ENCODE measurements at places on chromosomes 5 and 9.

GRCh38 chr9:83699615-83700014 is 8.1 kb downstream of the UBQLN1 start:
- DNase-seq, result no peak

- peak; percentile 63 for DNase-seq
Observed at GRCh38 chr5:138438724-138439476, at the start of gene REEP2. REEP2 (plus strand) TSS chr5:138439057; CDS start chr5:138439209, 152 bp downstream.

GRCh38 chr5:174550026-174550425 is 174.4 kb upstream of the MSX2 start:
- no peak for DNase-seq

DNA sequence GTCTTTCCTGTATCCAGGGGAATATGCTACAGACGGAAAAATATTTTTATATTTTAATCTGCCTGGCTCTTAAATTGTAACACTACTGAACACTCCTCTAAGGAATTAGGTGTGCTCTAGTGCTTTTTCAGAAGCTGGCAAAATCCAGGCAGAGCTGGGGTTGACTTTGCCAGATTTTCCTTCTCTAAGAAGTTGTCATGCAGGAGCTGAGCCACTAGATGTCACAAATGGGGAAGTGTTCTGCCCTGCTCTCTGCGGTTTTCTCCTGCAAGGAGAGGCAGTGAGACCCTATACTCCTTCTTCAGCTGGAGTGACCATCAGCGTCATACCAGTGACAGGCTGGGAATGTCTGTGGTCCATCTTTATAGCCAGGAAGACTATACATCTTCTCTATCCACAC is 112.5 kb downstream of the HAPLN1 start:
- DNase-seq, result no peak

- DNase-seq, result peak; percentile 9
Observed at GRCh38 chr5:119174578-119175163, 103.8 kb downstream of the DMXL1 start.

- peak; percentile 13 for DNase-seq
Observed at GRCh38 chr5:81165493-81166119, 67.5 kb upstream of the CKMT2 start.

DNA sequence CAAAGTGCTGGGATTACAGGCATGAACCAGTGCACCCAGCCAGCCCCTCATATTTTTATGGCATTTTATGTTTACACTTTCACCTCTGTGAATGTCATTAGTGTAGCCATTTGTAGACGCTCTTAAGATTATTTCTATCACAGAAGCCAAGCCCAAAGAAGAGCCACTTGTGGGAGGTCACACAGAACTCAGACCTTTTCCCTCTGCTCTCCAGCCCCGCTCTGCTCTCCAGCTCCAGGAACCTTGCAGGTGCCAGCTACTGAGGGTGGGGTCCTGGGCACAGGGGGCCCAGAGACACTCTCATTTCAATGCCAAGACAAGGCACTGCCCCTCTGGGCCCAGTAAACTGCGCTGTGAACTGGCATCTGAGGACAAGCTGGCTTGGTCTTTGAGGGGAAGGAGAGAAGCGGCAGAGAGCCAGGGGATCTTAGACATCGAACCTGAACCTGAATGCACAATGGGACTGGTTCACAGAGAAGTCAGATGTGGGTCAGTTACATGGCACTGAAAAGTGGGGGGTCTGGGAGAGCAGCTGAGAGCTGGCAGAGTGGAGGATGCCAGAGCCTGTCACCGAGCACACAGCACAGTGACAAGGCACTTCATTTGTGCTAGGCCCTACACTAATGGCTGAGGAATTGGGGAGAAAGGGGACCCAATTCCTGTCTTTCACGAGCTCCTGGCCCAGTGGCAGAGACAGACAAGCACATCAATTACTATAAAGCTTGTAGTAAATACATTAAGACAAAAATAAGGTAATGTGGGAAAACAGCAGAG is 16.7 kb downstream of the ANXA6 start:
- no peak for DNase-seq

- DNase-seq, result no peak
Observed at GRCh38 chr5:78405829-78406750, 45.7 kb downstream of the SCAMP1 start.

DNA sequence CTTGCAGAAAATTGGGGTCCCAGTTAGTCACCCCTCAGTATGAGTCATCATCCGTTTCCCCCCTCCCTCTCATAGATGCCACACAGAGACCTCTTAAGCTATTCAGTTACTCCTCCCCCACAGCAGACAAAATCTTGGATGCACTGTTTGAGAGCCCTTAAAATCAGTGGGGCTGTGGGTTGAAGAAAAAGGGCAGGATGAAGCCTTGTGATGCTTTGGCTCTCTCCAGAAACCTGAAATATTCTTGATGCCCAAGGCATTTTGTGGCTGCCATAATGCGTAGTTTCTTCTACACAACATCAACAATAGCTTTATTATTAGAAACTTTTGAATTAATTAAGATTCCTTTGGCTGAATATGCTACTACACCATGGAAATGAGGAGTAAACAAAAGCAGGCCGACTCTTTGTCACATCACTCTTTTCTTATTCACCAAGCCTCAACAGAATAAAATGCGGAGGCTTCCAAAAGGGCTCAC is 133.8 kb downstream of the MRPS30 start:
- DNase-seq, result no peak

GRCh38 chr5:151662805-151663204 is 23.9 kb downstream of the SPARC start:
- DNase-seq, result no peak

DNA sequence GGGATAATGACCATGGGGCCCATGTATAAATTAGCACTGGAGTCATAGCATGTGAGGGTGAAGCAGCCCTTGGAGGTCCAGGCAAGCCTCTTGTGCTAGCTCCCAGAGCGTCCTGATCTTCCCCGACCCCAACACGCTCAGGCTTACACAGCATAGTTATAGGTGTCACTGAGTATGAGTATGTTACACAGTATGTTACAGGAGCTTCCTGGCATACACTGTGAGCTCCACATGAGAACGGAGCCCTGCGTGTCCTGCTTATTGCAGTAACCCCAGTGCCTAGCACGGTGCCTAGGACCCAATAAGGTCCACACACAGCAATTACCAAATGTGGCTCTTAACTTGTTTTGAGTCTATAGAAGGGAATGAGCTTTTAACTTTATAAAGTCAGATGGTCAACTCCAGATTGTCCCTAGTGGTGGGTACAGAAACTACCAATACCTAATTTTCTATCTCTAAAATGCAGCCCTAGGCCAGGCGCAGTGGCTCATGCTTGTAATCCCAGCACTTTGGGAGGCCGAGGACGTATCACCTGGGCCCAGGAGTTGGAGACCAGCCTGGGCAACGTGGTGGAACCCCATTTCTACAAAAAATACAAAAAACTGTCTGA is 64.1 kb downstream of the PLAC8L1 start:
- DNase-seq, result no peak

- DNase-seq, result no peak
Observed at GRCh38 chr9:105690742-105691141, 3.6 kb upstream of the TMEM38B start.

DNA sequence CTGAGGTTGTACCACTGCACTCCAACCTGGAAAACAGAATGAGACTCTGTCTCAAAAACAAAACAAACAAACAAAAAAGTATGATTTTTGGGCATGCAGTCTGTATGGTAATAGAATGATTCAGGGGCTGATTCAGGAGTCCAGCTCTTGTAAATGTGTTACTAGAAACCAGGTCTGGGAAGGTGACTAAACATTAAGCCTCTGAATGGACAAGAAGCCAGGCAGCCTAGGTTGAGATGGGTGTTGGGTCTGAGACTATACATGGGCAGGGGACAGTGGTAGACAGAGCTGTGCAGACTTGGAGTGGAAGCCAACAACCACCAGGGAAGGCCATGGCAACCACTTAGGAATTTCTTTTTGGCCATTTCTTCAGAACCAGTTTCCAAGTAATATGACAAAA is 64.9 kb upstream of the TLE1 start:
- no peak for DNase-seq

DNA sequence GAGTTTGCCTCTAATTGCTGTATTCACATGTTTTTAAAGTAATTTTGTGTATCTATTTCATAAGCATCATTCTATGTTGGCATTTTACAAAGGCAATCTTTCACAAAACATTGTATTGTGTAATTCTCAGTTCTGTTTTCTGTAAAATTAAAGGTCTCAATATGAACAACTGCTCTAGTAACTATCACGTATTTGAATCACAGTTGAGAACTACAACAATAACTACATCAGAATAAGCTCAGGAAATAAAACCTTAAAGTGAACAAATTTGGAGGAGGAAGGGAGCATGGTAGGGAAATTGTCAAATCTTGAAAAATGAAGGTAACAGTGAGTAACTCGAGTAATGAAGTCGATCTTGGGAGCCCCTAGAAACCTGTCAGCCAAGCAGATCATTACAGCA is 22.5 kb upstream of the CAMK4 start:
- DNase-seq, result no peak

DNA sequence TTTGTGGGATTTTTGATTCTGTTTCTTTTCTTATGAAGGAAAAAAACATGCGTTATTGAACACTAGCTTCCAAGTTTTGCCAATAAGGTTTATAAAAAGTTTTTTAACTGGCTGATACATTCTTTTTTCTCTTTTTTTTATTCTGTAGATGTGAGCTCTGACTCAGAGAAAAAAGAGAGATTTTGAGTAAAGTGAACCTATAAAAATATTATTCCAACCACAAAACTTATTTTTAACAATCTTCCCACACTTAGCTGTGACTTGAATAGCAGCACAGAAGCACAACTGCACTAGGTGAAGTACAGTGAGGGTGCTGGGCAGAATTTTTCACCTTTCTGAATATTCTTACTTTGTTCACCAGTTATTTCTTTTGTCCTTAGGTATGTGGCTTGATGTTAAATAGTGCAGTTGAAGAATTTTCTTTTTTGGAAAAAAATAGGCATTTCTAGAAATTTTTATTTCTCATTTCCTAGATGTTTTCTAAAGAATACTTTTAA is 41.6 kb downstream of the CHSY3 start:
- no peak for DNase-seq

GRCh38 chr9:110799396-110799795 is 130.8 kb downstream of the MUSK start:
- no peak for DNase-seq

- no peak for DNase-seq
Observed at GRCh38 chr5:179150011-179150410, 89.8 kb downstream of the ZNF354C start.

GRCh38 chr5:43400082-43400481 is 12.1 kb downstream of the CCL28 start:
- no peak for DNase-seq

DNA sequence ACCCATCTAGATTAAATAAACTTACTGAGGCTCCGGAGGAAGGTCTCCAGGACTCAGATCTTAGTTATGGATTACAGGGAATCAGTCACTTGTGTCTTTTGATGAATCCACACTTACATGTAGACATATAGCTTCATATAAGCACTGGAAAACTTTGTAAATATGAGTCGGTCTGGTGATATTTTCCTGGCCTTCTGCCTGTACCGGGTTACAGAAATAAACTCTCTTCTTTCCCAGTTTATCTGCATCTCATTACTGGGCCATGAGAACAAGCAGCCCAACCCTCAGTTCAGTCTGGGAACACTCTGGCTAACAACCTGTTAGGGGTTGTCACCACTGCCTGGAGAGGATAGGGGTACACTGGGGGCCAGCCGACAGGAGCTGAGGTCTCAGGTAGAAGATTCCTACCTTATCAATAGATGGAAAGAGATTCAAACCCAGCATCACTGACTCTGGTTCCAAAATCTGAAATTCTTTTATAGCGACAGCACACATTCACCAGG is 59.1 kb downstream of the THBS4 start:
- DNase-seq, result no peak

- DNase-seq, result no peak
Observed at GRCh38 chr9:36991516-36992134, 42.4 kb downstream of the PAX5 start.

DNA sequence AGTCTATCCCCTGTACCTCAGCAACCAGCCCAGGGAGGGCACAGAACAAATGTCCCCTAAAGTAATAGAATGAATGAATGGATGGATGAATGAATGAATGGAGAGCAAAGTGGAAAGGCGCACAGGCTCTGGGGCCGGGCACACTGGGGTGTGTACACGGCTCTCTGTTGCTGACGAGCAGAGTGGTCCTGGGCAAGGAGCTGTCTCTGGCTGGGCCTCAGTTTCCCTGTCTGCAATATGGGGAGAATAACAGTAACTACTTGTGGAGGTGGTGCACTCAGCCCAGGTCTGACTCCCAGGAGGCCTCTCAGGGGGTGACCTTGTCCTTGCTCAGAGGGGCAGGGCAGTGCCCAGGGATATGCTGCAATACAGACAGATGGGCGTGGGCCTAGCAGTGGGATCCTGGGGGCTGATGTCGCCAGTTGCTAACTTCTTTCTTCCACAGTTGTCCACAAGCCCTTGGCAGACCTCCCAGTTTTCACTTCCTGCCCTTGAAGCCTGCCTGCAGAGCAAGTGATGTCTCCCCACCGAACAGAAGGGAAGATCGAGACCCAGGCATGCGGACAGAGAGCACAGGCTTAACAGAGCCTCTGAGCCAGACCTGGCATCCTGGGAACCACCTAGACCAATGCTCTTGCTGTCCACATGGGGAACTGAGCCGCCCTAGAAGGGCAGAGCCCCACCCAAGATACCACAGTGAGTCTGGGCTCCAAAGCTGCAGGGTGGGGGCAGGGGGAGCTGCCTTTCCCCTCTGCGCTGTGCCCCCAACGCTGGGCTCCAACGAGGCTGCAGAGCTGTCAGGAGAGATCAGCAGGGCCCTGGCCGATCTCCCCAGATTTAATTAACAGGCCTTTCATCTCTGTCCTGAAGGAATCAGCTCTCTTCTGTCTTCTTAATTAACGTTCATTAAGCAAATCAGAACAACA is 13.6 kb upstream of the LAMC3 start:
- DNase-seq, result no peak

DNA sequence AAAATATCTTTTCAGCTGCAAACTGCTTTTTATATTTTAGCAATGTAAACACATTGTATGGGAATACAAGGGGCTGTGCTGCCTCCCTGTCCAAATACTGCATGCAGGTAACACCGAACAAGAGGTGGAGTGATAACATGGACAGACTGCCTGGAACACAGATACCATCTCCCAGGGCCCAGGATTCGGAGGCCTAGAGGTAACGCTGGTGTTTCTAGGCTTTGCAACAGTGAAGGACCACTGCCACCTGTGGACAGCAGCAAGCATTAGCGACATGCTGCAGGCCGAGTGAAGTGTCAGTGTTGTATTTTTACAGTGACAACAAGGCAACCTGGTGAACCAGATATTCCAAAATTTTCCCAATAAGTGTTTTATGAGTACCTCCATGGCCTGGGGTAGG is 379.1 kb downstream of the DMRT2 start:
- no peak for DNase-seq
